ENCODE measurements at places on chromosomes 16 and 17. TPM values are rescaled to one million over a fixed set of nuclear protein-coding genes. Genes with fewer than 3 reads are reported as not detected.

DNA sequence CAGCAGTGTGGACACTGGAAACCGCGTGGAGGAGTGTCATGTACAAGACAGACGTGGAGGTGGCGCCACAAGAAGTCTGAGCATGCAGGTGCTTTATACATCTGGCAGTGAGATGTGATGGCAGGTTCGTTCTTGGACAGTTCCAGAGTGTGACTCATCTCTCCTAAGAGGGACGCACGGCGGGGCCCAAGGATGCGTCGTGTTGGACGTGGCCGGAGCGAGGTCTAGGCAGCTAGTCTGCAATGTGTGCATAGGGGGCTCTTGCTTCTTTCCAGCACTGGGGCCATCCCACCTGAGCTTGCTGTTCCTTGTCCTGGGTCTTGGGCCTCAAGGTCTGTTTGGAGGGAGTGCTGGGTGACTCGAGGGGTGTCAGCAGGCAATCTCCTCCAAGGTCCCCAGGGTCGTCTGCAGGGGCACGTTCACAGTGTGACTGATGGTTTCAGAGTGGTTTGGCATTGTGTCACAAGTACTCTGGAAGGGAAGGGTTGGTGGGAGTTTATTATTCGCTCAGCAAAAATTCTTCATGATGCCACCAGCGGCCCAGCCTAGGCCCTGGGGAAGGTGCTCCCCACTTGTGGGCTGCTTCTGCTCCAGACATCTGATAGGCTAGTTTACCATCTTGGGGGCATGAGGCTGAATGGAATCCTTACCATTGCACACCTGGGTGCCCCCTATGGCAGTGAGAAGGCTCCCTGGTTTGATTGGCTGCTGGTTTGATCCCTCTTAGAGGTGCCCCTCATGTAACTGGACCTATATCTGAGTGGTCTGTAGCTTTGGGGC, 22.1 kb downstream of the SPACA3 start:
- H3K27me3 ChIP-seq = peaks cover 3% of the 10 kb centered on the region
- H3K4me1 ChIP-seq = peaks cover 9% of the 10 kb centered on the region
- no peaks in the 10 kb centered on the region for H3K36me3 ChIP-seq
- no peak overlapping the region for H3K4me3 ChIP-seq

DNA sequence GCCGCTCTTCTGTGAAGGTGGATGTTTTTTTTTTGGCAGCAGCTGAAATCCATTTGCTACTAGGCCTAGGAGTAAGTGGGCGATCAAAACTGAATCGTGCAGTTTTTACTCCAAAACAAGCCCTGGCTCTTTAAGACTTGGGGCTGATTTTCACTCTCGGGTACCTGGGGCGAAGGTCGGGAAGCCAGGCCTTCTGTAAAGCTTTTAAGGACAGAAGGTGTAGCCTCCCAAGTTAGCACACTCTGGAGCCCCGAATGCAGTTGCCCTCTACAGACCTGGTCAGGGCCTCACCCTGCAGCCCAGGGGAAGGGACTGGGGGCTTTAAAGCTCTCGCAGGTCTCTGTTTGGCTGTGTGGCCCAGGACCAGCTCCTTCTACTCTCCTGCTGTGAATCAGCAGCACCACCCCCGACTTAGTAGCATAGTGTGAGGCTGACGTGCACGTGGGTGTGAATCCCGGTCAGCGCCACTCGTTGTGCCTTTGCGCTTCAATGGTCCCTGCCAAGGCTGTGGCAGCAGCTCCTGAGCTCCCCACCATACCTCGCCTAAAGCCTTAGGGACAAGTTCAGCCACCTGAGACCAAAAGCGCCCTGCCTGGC, 49.9 kb downstream of the TMEM235 start:
- H3K27ac ChIP-seq = no peak overlapping the region
- peaks cover 19% of the 10 kb centered on the region for H3K27me3 ChIP-seq
- no peak for DNase-seq

GRCh38 chr17:69607162-69607834, 192.8 kb downstream of the MAP2K6 start:
- H3K36me3 ChIP-seq = no peaks in the 10 kb centered on the region
- peak; percentile 68 for DNase-seq
- no peaks in the 10 kb centered on the region for H3K27me3 ChIP-seq
- no peak overlapping the region for H3K4me3 ChIP-seq
- H3K27ac ChIP-seq = peak overlapping the region; percentile 52
- H3K4me1 ChIP-seq = peaks cover 10% of the 10 kb centered on the region

DNA sequence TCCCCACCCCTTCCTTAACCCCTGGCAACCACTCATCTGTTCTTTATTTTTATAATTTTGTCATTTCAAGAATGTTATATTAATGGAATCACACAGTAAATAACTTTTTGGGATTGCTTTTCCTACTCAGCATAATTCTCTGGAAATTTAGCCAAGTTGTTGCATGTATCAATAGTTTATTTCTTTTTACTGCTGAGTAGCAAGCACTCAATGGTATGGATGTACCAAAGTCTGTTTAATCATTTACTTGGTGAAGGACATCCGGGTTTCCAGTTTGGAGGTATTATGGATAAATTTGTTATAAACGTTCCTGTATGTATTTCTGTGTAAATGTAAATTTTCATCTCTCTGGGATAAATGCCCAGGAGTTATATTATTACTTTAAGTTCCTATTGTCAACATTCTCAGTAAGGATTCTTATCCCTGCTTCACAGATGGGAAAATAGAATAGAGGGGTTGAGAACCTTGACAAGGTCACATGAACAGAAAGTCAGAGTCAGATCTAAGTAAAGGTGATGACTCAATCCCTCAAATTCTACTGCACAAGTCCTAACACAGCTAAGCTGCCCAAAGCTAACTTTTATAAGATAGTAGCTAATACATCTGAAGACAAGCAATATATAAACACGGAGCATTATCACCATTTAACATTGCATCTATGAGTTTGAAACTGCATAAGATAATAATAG, 62.4 kb upstream of the MTMR4 start:
- H3K27ac ChIP-seq = no peak overlapping the region
- peaks cover 41% of the 10 kb centered on the region for H3K4me1 ChIP-seq
- H3K36me3 ChIP-seq = no peaks in the 10 kb centered on the region
- peak overlapping the region; percentile 12 for H3K4me3 ChIP-seq

- DNase-seq = peak; percentile 16
- H3K27me3 ChIP-seq = no peaks in the 10 kb centered on the region
- H3K4me3 ChIP-seq = no peak overlapping the region
Measured at GRCh38 chr16:50208460-50208931, 55.4 kb downstream of the TENT4B start.

- no peaks in the 10 kb centered on the region for H3K4me1 ChIP-seq
- no peak for DNase-seq
- H3K4me3 ChIP-seq = no peak overlapping the region
- H3K27me3 ChIP-seq = no peaks in the 10 kb centered on the region
- no peaks in the 10 kb centered on the region for H3K36me3 ChIP-seq
Measured at GRCh38 chr17:9902120-9902519, 3.0 kb downstream of the RCVRN start.

DNA sequence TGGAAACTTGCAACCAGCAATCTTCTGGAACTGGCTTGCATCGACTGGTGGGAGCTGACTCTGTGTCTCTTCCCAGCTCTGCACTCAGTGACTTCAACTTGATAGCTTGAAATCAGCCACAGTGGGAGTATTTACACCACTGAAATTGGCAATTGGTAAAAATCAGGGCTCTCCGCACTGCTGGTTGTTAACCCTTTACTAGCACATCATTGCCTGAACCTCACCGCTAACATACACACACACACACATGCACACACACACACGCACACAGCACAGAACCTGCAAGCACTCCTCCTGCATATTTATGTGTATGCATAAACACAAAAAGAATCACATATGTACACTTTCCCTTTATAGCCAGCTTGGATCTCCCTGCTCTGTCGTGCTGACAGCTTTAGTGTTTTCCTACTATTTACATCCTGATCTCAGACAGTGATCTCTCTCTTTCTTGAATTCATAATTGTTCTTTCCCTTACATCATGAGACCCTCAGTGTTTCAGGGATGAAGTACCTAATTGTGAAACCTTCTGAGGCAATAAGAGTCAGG, 7.9 kb upstream of the TMIGD1 start:
- H3K27me3 ChIP-seq = no peaks in the 10 kb centered on the region
- no peak overlapping the region for H3K4me3 ChIP-seq
- H3K4me1 ChIP-seq = peaks cover 96% of the 10 kb centered on the region
- no peaks in the 10 kb centered on the region for H3K36me3 ChIP-seq
- DNase-seq = no peak

GRCh38 chr17:17990282-17990681, 17.6 kb downstream of the DRC3 start:
- no peaks in the 10 kb centered on the region for H3K27me3 ChIP-seq
- H3K4me3 ChIP-seq = no peak overlapping the region
- peaks cover 14% of the 10 kb centered on the region for H3K4me1 ChIP-seq
- DNase-seq = no peak
- H3K36me3 ChIP-seq = no peaks in the 10 kb centered on the region
- no peak overlapping the region for H3K27ac ChIP-seq

GRCh38 chr16:88057656-88058055, 106.4 kb downstream of the BANP start:
- H3K4me1 ChIP-seq = no peaks in the 10 kb centered on the region
- no peak for DNase-seq
- H3K36me3 ChIP-seq = peaks cover 15% of the 10 kb centered on the region
- no peaks in the 10 kb centered on the region for H3K27me3 ChIP-seq

The ADPRM gene
- 5.9 TPM for total RNA-seq

The SLC22A31 gene
- total RNA-seq = 83.3 TPM

The CPNE7 gene
- not detected for total RNA-seq

The SLFN14 gene
- total RNA-seq = not detected

Measured in HepG2 (cell line).